OCI-M1 (cell line): ENCODE measurements at places on chromosomes 12 and 14.

DNA sequence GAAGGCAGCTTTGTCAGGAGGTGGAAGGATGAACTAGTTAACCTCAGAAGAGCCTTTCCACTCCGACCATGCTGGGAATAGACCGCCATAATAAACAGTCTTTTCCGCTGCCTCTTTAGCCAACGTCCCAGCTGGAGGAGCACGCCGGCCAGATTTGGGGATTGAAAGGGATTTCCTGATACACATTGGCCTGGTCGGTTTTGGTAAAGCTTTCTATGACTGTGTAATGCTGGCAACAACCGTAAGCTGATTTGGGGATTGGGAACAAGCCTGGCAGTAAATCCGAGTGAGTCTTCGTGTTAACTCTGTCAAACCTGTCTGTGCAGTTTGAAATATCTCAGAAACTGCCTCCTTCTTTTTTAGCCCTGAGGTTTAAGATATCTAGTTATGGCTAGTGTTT, 87.0 kb downstream of the DAD1 start:
- DNase-seq, result no peak

DNA sequence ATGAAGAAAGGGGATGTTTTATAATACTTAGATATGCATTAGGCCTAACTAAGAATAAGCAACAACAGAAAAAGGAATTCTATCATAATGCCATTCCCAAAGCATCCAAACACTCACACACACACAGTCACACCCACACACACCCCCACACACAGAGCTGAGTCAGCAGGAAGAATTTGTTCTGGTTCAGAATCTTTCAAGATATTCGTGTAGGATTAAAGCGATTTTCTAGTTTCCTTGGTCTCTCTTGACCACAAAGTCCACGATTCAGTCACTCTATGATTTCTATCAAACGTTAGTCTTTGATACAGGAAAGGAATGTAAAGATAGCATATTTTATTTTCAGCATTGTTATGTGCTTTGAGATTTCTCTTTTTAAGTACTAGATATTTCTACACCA, 382.6 kb upstream of the DCN start:
- peak; percentile 43 for DNase-seq

DNA sequence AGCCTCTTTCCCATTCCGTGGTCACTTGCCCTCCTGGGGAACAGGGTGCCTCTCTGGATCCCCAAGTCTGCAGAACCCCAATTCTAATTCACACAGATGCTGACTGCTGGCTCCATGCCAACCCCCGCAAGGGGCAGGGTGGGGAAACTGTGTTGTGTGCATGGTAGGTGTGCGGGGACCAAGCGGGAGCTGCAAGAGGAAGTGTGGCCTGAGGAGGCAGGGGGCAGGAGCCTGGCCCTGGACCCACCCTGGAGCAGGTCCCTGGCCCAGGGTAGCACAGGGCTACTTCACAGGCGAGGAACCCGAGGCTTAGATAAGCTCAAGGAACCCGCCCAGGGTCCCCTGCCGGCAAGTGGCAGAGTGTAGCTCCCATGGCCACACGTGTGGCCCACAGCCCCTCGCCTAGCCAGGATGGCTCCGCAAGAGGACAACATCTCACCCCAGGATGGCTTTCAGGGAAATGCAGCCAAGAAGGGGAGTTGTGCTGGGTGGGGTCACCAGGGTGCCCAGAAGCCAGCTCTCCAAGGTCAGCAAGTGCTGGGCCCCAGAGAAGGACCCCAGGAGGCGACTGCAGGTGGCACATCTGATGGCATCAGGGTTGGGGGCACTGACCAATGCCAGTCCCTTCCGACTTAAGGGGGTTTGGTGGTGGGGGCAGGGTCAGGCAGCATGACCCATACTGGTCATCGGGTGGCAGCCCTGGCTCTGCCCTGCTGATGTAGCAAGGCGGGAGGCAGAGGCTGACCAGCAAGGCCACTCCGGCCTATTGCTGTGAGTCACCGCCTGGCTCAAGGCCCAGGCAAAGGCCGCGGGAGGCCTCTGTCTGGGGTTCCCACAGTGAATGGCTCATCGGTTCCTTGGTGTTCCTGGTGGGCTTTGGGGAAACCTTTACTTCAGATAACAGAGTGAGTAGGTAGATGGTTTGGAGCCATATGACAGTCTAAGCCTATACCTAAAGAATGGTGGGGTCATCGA, 37.3 kb upstream of the EML1 start:
- DNase-seq, result no peak

- DNase-seq, result no peak
Measured at GRCh38 chr12:75548879-75549278, 37.5 kb upstream of the KRR1 start.

DNA sequence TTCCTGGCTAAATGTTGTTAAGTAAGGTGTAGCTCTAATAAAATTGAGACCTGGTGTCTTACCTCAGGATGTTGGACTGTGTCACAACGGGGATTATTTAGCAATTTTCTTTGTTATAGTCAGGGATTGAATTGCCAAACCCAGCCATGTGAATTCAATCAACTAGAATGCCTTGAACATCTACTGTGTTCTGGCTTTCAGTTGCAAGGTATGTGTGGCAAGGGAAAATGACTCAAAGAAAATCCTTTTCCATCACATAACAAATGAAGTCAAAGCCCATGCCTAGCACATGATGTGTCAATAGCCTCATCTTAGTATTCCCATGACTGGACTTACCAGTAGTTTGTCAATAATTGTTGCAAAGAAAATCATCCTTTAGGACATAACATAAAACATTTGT, 519.8 kb upstream of the FLRT2 start:
- no peak for DNase-seq

DNA sequence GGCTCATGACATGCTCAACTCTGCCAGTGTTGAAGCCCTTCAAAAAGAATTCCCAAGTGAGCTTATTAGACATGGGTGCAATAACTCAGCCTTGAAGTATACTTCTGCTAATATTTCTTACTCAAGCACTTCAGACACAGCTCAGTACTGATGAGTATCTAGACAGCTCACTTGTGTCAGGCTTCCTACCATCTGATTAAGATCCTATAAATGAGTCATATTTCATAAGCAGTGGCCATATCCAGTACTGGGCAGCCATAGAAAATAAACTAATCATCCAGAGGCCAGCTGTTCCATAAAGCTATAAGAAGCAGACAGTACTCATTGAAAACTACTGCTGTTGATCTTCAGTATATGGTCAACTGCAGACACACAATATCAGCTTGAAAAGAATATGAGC, 12.9 kb downstream of the FSCB start:
- peak; percentile 7 for DNase-seq

DNA sequence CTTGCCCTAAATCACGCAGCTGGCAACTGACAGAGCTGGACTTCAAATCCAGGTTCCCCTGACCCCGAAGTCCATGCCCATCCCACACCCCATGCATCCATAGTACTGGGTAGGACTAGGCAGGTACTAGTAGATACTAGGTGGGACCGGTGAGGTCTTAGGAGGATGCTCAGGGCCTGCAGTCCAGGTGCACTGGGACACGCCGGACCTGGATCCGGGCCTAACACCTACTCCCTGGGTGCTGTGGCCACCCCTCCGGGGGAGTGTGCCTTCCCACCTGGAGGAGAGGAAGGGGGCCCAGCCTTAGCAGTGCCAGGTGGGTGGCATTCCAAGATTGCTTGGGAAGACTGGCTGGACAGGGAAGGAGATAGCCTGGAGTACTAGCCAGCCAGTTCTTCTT, 64.8 kb downstream of the CACNA1C start:
- DNase-seq, result no peak

DNA sequence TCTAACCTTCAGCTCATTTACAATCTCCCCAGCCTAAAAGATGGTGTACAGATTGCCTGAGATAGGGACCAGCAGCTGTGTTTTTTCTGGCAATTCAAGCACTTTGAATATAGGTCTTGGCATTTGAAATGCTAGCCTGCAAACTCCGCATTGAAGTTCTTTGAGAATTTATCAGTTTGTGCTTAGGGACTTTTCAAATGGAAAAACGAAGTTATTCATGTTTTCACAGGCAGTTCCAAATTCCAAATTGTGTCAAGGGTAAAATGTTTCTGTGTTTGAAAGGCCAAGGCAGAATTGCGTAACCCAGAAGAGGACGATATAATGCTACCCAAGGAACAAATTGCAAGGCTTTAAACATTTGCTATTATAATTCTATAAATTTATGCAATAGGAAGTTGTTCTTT, 168.9 kb upstream of the RASSF8 start:
- DNase-seq, result no peak
